ENCODE measurements at places on chromosomes 2 and 18.

GRCh38 chr2:131008967-131009366 lies 84.3 kb downstream of the FAM168B start:
- DNase-seq: no peak

GRCh38 chr18:42640160-42640559 lies 475.3 kb downstream of the RIT2 start:
- DNase-seq: no peak

DNA sequence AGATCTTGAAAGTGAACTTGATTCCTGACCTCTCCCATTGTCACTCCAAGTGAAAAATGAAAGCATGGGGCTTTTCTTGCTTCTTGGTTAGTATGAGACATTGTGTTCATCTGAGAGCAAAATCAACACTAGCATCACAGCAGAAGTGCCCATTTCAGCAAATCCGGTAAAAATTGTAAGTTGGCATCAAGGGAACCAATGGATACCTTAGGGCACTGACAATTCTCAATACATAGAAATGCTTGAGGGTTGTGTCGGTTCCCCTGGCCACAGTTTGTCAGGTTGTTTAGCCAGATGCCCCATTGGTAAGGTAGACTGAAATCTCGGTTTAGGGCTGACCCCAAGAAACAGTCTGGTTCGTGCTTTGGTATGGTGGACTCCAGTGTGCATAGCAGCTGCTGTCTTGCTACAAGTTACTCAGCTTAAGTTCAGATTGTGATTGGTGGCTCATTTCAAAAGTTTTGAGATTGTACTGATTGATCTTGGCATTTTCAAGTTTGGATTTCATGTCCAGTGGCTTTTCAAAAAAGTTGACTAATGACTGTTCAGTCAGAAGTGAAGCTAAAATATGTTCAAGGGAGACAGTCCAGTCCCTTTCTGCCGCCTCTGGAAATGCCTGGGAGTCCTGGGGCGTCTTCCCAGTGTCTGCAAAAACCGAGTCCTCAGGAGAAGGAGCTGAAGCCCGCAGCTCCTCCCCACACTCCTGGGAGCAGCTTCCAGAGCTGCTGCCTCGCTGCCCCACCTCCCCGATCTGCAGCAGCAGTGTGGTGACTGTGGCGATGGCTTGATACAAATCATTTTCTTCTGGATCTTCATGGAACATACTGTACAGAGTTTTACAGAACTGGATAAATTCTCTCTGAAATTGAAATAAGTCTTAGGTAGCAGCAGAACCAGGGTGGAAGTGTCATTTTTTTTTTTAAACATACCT lies 5.6 kb downstream of the RPL31 start:
- no peak for DNase-seq

- no peak for DNase-seq
Observed at GRCh38 chr2:24509840-24510239, 18.8 kb downstream of the NCOA1 start.

DNA sequence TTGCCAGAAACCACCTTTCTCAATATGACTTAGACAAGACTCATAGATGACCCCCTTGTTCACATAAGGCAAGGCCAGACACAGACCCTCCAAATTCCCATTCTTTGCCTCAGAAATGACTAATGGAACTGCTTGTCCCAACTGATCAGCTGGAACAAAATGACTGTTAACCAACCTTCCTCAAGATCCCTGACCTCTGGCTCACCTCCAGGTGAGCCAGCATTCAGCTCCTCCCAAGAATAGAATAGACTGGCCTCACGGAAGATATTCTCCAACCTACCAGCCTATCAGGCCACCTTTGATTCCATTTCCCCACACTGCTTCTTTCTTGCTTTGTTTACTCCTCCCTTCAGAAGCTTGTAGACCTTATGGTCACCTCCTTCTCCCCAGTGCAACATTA lies 195.7 kb upstream of the VWC2L start:
- no peak for DNase-seq

GRCh38 chr2:176947754-176948153 lies 264.8 kb upstream of the HNRNPA3 start:
- no peak for DNase-seq

- peak; percentile 80 for DNase-seq
Observed at GRCh38 chr2:101831351-101831865, 133.9 kb downstream of the MAP4K4 start.

GRCh38 chr2:190250421-190250820 lies 69.2 kb downstream of the HIBCH start:
- DNase-seq: no peak
